Endodermal cell (in vitro differentiated cells): ENCODE measurements at places on chromosomes 3 and 15.

- H3K27me3 ChIP-seq, result no peaks in the 10 kb centered on the region
- DNase-seq, result no peak
- H3K4me3 ChIP-seq, result no peak overlapping the region
These were observed 19.5 kb upstream of the C3orf70 start for GRCh38 chr3:185172086-185173049.

GRCh38 chr3:52094571-52095485 is 38.5 kb upstream of the DUSP7 start:
- no peak for DNase-seq
- no peaks in the 10 kb centered on the region for H3K27me3 ChIP-seq
- peaks cover 5% of the 10 kb centered on the region for H3K4me1 ChIP-seq
- no peak overlapping the region for H3K27ac ChIP-seq
- H3K4me3 ChIP-seq, result no peak overlapping the region

- H3K27ac ChIP-seq, result no peak overlapping the region
- H3K4me1 ChIP-seq, result no peaks in the 10 kb centered on the region
- no peak for DNase-seq
- no peaks in the 10 kb centered on the region for H3K27me3 ChIP-seq
These were observed 51.3 kb downstream of the TLNRD1 start for GRCh38 chr15:81052046-81052445.

DNA sequence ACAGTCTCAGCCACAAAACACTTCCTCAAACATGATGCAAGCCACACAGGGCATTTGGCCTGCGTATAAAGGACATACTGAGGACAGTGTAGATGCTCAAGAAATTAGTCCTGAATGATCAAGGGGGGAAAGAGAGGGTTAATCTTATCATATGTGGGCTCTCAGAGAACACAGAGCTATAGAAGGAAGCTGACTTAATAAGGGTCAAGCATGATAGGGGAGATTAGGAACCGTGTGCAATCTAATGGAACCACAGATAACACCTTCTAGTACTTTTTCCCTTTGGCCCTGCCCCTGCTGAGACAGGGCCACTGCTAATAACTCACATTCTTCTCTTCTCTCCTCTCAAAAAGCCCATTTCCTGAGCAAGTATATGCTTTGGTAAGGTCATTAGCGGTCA is 114.1 kb upstream of the ADAMTS9 start:
- H3K27me3 ChIP-seq, result no peaks in the 10 kb centered on the region
- no peaks in the 10 kb centered on the region for H3K36me3 ChIP-seq
- H3K4me3 ChIP-seq, result no peak overlapping the region
- no peak overlapping the region for H3K27ac ChIP-seq
- no peaks in the 10 kb centered on the region for H3K4me1 ChIP-seq

DNA sequence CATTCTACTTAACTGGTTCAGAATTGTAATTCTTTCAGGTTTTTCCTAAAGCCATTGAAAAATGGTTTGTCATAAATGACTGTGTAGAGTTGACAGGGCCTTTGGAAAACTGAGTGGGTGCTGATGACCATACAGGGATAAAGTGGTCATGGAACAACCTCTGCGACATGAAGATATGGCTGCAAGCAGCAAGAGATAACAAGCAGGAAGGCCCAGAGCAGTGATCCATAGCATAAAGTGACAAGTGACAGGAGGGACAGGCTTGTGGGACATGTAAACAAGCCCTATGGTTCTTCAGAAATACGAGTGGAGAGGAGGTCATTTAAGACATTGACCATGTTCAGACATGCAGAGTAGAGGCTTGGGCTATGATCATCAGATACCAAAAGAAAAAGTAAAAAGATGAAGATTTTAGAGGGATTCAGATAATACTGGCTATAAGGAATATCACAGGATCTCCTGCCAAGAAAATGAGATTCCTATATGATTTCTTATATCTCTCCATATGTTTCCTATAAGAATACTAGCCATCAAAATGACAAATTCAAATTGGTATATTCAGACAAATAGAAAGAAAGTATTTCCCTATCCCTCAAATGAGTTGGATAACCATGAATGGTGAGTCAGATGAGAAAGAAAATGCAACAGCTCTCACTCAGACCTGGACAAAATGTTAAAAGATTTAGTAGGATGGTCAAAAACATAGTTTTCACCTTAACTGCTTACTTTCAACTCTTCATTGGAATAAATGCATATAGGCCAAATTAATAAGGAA is 827.6 kb upstream of the CFAP20DC start:
- no peak for DNase-seq
- no peaks in the 10 kb centered on the region for H3K4me1 ChIP-seq
- no peak overlapping the region for H3K4me3 ChIP-seq
- no peaks in the 10 kb centered on the region for H3K27me3 ChIP-seq
- H3K36me3 ChIP-seq, result no peaks in the 10 kb centered on the region

DNA sequence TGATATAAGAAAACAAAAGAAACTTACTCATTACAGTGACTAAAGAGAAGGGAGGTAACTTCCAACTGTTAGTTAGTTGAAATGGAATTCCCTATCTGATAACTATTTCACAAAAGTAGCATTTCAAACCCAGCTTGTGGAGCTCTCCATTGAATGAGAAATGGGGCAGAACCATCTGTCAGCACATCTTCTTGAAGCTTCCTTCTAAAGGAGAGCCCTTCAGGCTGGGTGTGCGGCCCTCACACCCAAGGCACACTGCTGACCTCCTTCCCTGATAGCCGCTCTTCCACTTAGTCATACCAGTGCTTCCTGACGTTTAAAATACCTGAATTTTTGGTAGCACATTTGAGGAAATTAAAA is 28.1 kb upstream of the VEPH1 start:
- H3K36me3 ChIP-seq, result no peaks in the 10 kb centered on the region
- DNase-seq, result no peak
- H3K27me3 ChIP-seq, result no peaks in the 10 kb centered on the region
- no peaks in the 10 kb centered on the region for H3K4me1 ChIP-seq
- no peak overlapping the region for H3K4me3 ChIP-seq

DNA sequence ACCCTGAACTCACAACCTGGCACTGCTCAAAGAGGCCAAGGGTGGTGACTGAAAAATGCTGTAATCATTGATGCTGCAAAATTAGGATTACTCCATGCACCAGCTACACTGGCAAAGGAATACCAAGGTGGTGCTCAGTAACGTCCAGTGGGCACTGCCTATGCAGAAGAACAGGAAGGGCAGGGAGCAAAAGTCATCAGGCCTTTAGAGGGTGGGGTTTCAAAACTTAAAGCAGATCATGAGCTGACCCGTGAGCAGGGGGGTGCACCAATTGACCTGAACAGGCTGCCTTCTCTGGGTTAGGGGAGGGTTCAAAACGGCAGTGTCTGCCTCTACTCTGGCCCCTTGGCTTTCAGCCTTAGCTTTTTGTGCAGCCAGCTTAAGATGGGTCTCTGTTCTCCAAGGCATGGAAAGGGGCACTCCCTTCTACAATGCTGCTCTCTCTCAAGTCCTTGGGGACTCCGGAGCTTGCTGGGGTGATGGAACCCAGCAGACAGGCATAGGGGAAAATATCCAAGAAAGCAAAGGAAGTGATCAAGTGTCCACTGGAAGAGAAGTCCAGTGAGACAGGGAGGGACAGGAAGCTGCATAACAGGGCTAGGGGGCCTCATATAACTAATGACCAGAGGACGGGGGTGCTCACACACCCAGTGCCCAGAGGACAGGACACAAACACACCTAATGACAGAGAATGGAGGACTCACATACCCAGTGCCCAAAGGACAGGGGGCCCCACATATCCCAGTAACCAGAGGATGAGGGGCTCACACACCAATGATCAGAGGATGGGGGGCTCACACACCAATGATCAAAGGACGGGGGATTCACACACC is 11.4 kb downstream of the RAB6B start:
- no peak overlapping the region for H3K4me3 ChIP-seq
- no peaks in the 10 kb centered on the region for H3K27me3 ChIP-seq
- H3K27ac ChIP-seq, result no peak overlapping the region
- no peaks in the 10 kb centered on the region for H3K36me3 ChIP-seq
- DNase-seq, result no peak

- no peak for DNase-seq
- peak overlapping the region; percentile 77 for H3K4me3 ChIP-seq
- no peaks in the 10 kb centered on the region for H3K36me3 ChIP-seq
- peaks cover 39% of the 10 kb centered on the region for H3K27me3 ChIP-seq
- H3K4me1 ChIP-seq, result peaks cover 4% of the 10 kb centered on the region
These were observed 796 bp upstream of the DOCK3 start for GRCh38 chr3:50673931-50674330.

DNA sequence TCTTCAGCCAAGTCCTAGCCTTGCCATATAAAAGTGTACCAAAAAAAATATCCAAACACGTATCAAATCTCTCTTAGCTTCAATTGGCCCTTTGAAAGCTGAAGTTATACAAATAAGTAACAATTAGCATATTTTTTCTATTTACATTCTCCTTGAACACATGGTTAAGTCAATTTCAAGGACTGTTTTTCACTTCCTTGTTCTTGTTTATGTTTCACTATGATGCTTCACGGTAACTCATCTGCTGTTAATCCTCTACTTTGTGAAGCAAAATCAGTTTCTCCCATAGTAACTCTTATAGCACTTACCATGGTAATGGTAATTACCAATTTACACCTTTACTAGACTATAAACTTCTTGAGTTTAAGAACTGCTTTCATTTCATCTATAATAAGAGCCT is 10.6 kb upstream of the SPRED1 start:
- no peaks in the 10 kb centered on the region for H3K27me3 ChIP-seq
- H3K4me3 ChIP-seq, result no peak overlapping the region
- H3K27ac ChIP-seq, result no peak overlapping the region
- H3K4me1 ChIP-seq, result peaks cover 8% of the 10 kb centered on the region

- H3K27me3 ChIP-seq, result no peaks in the 10 kb centered on the region
- H3K4me3 ChIP-seq, result no peak overlapping the region
These were observed 137.4 kb upstream of the UMPS start for GRCh38 chr3:124592658-124593441.

GRCh38 chr15:57198654-57199291 is 177.5 kb upstream of the CGNL1 start:
- H3K27ac ChIP-seq, result peak overlapping the region; percentile 85
- no peak overlapping the region for H3K4me3 ChIP-seq
- no peaks in the 10 kb centered on the region for H3K27me3 ChIP-seq
- DNase-seq, result peak; percentile 76
- peaks cover 15% of the 10 kb centered on the region for H3K4me1 ChIP-seq

DNA sequence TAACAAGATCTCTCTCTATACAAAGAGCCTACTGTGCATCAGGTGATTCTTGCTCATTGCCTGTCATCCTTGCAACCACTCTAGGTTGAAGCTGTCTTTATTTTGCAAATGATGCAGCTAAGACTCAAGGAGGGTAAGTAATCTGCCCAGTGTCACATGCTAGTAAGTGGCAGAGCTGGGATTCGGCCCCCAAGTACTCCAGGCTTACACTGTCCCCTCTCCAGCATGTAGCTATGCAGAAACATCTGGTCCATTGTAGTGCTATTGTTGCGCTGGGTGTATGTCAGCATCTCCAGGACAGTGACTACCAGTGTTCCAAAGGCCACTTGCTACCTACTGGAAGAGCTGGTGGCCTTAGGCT is 248.9 kb downstream of the SLCO3A1 start:
- H3K4me3 ChIP-seq, result no peak overlapping the region
- H3K36me3 ChIP-seq, result no peaks in the 10 kb centered on the region
- DNase-seq, result no peak
- H3K27ac ChIP-seq, result no peak overlapping the region
- H3K4me1 ChIP-seq, result no peaks in the 10 kb centered on the region

- no peak overlapping the region for H3K27ac ChIP-seq
- DNase-seq, result no peak
- no peak overlapping the region for H3K4me3 ChIP-seq
- no peaks in the 10 kb centered on the region for H3K4me1 ChIP-seq
These were observed 1.3 kb downstream of the SMCO1 start for GRCh38 chr3:196513697-196514349.

DNA sequence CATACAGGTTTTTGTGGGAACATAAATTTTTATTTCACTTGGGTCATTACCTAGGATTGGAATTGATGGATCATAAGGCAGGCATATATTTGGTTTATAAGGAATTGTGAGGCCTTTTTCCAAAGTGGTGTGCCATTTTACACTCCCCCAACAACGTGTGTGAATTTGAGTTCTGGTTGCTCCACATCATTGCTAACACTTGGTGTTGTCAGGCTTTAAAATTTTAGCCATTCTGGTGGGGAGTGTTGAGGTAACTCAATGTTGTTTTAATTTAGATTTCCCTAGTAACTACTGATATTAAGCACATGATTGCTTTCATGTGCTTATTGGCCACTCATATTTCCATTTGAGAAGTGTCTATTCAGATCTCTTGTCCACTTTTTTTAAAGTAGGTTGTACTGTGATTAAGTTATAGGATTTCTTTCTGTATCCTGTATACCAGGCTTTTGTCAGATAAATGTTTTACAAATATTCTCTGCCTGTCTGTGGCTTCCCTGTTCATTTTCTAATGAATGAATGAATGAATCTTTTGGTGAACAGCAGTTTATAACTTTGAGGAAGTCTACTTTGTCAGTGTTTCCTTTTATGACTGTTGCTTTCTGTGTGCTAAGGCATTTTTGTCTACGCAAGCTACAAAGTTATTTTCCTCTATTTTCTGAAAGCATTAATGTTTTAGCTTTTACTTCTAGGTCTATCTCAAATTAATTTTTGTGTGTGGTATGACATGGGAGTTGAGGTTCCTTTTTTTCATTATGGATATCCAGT is 17.9 kb upstream of the NR2C2 start:
- no peaks in the 10 kb centered on the region for H3K36me3 ChIP-seq
- no peak for DNase-seq
- no peaks in the 10 kb centered on the region for H3K27me3 ChIP-seq
- H3K4me3 ChIP-seq, result no peak overlapping the region
- peaks cover 6% of the 10 kb centered on the region for H3K4me1 ChIP-seq

DNA sequence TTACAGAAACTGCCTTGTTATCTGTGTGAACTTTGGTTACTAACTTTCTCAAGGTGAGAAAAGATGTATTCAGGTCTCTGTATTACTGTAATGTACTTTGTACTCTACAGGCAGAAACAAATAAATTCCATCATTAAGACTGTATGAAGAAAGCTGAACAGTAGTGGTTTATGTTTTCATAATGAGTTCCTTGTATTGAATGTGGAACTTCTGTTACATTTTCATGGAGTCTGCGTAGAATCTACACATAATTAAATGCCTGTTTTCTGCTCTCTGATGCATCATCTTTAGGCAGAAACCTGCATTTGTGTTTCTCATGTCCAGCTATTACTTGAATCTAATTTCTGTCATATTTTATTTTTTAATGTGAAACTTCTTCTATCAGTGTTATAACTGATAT is 302.8 kb downstream of the NLGN1 start:
- no peaks in the 10 kb centered on the region for H3K27me3 ChIP-seq
- H3K36me3 ChIP-seq, result no peaks in the 10 kb centered on the region
- H3K27ac ChIP-seq, result no peak overlapping the region
- no peak for DNase-seq

GRCh38 chr3:140499114-140499757 is 178.6 kb upstream of the TRIM42 start:
- no peak overlapping the region for H3K27ac ChIP-seq
- H3K27me3 ChIP-seq, result no peaks in the 10 kb centered on the region
- no peak overlapping the region for H3K4me3 ChIP-seq
